Ovary (tissue), 10 donors: ENCODE measurements at places on chromosomes 1 and 21. TPM values are rescaled to one million over a fixed set of nuclear protein-coding genes. Genes with fewer than 3 reads are reported as not detected.

The CA14 gene
- 0.38 TPM for polyA plus RNA-seq

The MNDA gene
- polyA plus RNA-seq: 8.7 TPM

The CA6 gene
- not detected for polyA plus RNA-seq

The DEPDC1 gene
- 0.18 TPM for polyA plus RNA-seq

The EPHA10 gene
- polyA plus RNA-seq: 0.02 TPM

The RGS13 gene
- 0.78 TPM for polyA plus RNA-seq

The RPL11 gene
- polyA plus RNA-seq: 4,158 TPM

The TPTE gene
- polyA plus RNA-seq: 0.16 TPM

The CD244 gene
- polyA plus RNA-seq: 2.8 TPM

The SLAMF7 gene
- 0.36 TPM for polyA plus RNA-seq

The TNFRSF4 gene
- not detected for polyA plus RNA-seq
